Left renal cortex interstitium (tissue), 4 donors: ENCODE measurements at places on chromosomes 3 and 15. TPM values are rescaled to one million over a fixed set of nuclear protein-coding genes. Genes with fewer than 3 reads are reported as not detected.

SMC4 gene
- 91.4 TPM for polyA plus RNA-seq

GRCh38 chr15:74421302-74422245 is 12.2 kb downstream of the SEMA7A start:
- no peak for DNase-seq

- no peak for DNase-seq
Measured at GRCh38 chr3:184259878-184260723, 1.3 kb downstream of the CAMK2N2 start.

- DNase-seq, result no peak
Measured at GRCh38 chr15:71452893-71453292, 337.6 kb downstream of the THSD4 start.

GRCh38 chr3:71503525-71504249 is 79.8 kb downstream of the FOXP1 start:
- no peak for DNase-seq

- no peak for DNase-seq
Measured at GRCh38 chr3:123365450-123366143, 83.3 kb downstream of the ADCY5 start.

DNA sequence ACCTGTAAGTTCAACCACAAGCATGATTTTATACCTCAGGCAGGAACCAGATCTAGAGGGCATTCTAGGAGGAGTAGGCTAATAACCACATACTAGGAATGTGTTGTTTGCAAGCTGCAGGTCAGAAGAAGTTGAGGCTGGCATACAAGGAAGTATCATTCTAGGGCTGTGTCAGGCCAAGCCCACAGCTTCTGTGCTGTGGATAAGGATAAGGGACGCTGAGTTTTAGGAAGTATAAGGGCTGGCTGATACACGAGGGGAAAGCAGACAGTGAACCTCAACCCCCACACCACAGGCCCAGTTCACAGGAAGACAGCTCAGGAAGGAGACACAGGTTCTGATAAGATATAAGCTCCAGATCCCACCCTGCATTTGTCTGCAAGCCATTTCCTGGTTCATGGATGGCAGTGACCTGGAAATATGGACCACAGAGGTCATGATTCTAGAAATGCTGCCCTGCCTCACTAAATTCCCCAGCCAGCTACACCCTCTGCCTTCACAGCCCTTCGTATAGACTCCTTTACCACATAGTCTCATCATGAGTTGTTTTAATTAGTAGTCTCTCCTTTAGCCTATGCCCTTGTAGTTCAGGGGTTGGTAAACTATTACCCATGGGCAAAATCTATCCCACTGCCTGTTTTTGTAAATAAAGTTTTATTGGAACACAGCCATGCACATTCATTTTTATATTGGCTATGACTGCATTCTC is 260.7 kb downstream of the OPA1 start:
- DNase-seq, result no peak

BOC gene
- 22.9 TPM for polyA plus RNA-seq

SLC38A3 gene
- 8.4 TPM for polyA plus RNA-seq

GRCh38 chr3:171410186-171410585 is 50.0 kb downstream of the TNIK start:
- no peak for DNase-seq

NANOGP8 gene
- polyA plus RNA-seq, result 0.73 TPM

DNA sequence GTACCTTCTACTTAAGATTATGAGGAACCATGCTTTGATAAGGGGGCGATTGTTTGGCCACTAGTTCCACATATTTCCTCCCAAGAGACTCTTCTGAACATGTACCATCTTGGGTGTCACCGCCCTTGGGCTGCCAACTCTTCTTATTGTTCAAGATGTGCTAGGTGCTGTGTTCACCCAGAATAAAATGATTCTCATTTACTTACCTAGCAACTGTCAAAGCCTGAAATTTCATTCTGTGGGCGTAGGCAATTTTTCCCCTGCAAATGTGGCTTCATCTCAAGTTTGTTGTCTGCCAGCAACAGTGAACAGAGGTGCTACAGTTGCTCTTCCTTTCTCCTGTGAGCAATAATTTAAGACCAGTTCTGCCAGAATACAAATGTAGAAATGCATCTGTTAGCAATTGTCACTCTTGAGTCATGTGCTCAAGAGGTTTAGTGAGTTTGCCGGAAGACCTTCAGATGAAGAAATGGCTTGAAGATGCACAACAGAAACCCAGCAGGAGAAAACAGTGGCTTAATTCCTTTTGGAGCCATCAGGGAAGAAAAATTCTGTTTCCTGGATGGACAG is 41.3 kb upstream of the RARB start:
- no peak for DNase-seq

GRCh38 chr3:117479095-117479494 is 769.5 kb downstream of the TUSC7 start:
- no peak for DNase-seq
